Caco-2 (cell line): ENCODE measurements at places on chromosomes 3 and 15. TPM values are rescaled to one million over a fixed set of nuclear protein-coding genes. Genes with fewer than 3 reads are reported as not detected.

DNA sequence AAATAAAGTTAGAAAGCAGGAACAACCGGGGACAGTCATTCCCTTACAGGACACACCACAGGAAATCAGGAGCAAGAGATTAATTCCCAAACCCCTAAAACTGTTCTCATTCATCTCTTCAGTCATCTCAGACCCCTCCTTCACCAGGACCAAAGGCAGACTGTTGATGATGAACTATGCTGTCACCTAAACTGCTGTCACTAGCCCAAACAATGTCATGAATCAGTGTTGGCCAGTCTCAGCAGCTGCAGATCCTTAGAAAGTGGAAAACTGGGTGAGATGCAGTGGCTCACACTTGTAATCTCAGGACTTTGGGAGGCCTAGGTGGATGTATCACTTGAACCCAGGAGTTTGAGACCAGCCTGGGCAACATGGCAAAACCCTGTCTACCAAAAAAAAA is 909.6 kb downstream of the ROBO1 start:
- no peak overlapping the region for H3K27ac ChIP-seq
- DNase-seq = no peak
- H3K36me3 ChIP-seq = no peaks in the 10 kb centered on the region
- H3K4me3 ChIP-seq = no peak overlapping the region
- H3K27me3 ChIP-seq = no peaks in the 10 kb centered on the region
- H3K4me1 ChIP-seq = no peaks in the 10 kb centered on the region

- peaks cover 7% of the 10 kb centered on the region; the same call in 1 of the 2 replicates for H3K4me1 ChIP-seq
- no peaks in the 10 kb centered on the region for H3K36me3 ChIP-seq
- no peak overlapping the region for H3K27ac ChIP-seq
- no peaks in the 10 kb centered on the region for H3K27me3 ChIP-seq
- no peak for DNase-seq
- H3K4me3 ChIP-seq = no peak overlapping the region
Observed at GRCh38 chr3:16496008-16496407, 17.5 kb downstream of the RFTN1 start.

- peak overlapping the region; percentile 95 for H3K27ac ChIP-seq
- DNase-seq = peak; percentile 30
- H3K4me3 ChIP-seq = no peak overlapping the region
- H3K36me3 ChIP-seq = no peaks in the 10 kb centered on the region
- H3K27me3 ChIP-seq = no peaks in the 10 kb centered on the region
Observed at GRCh38 chr3:134332344-134332743, 41.9 kb downstream of the AMOTL2 start.

GRCh38 chr3:24496529-24497482 is 2.2 kb upstream of the THRB start:
- H3K4me1 ChIP-seq = peaks cover 10% of the 10 kb centered on the region
- peak overlapping the region; percentile 95 for H3K27ac ChIP-seq
- peak overlapping the region; percentile 88; the same call in 1 of the 2 replicates for H3K4me3 ChIP-seq
- DNase-seq = peak; percentile 87

GRCh38 chr3:119302697-119303551 is 8.7 kb downstream of the ARHGAP31 start:
- H3K4me1 ChIP-seq = peaks cover 8% of the 10 kb centered on the region
- H3K27me3 ChIP-seq = no peaks in the 10 kb centered on the region
- no peaks in the 10 kb centered on the region for H3K36me3 ChIP-seq
- no peak for DNase-seq

DNA sequence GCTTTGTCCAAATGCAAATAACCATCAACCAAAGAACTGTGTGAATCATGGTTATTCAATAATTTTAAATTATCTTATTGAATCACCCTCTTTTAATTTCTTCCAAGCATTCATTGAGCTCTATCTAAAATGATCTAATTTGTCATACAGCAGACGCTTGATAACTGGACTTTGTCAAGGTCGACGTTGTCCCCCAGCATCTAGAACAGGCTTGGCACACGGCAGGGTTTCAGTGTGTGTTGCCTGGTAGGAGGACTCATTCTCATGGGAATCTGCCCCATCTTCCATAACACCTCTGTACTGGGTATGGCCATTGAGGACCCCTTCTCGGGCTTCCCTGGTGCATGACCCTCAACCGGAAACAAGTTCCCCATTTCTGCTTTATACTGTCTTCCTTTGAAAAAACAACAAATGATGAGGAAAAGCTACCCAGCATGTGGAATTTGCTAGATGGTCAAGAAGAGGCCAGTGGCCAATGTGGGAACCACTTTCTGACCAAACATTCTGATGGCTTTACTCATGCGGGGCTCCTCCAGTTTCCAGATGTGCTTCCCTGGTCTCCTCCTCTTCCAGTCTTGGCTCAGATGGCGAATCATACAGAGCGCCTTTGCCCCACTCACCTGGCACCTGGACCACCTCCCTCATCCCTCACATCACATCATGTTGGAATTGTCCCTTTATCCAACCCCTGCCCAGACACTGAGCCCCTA is 41.7 kb upstream of the SEC22A start:
- H3K4me1 ChIP-seq = no peaks in the 10 kb centered on the region
- H3K36me3 ChIP-seq = no peaks in the 10 kb centered on the region; the same call in 1 of the 2 replicates
- H3K4me3 ChIP-seq = no peak overlapping the region

DNA sequence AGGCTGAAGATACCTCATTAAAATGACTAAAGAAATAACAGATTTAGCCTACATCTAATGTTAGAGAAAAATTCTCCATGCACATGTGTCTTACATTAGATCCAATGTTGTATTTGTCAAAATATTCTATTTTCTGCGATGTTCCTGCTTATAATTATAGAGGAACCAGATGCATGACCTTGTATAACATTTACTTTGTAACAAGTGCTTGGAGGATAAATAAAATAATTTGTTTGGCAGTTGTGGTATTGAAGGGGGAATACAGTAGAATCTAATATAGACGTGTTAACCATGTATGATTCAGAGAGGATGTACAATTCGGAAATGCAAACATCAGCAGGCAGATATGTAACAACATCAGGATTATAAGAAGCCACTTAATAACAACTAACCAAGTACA is 922.2 kb downstream of the TUSC7 start:
- H3K27ac ChIP-seq = no peak overlapping the region
- no peak overlapping the region for H3K4me3 ChIP-seq
- H3K36me3 ChIP-seq = no peaks in the 10 kb centered on the region
- DNase-seq = no peak

- peaks cover 11% of the 10 kb centered on the region for H3K4me1 ChIP-seq
- no peak overlapping the region for H3K4me3 ChIP-seq
- H3K27ac ChIP-seq = no peak overlapping the region
- DNase-seq = no peak
- no peaks in the 10 kb centered on the region for H3K27me3 ChIP-seq
- H3K36me3 ChIP-seq = no peaks in the 10 kb centered on the region
Observed at GRCh38 chr3:8581806-8582445, 62.7 kb downstream of the SSUH2 start.

The ZBED2 gene
- total RNA-seq = 0.14 and 0.20 TPM in 2 replicates

DNA sequence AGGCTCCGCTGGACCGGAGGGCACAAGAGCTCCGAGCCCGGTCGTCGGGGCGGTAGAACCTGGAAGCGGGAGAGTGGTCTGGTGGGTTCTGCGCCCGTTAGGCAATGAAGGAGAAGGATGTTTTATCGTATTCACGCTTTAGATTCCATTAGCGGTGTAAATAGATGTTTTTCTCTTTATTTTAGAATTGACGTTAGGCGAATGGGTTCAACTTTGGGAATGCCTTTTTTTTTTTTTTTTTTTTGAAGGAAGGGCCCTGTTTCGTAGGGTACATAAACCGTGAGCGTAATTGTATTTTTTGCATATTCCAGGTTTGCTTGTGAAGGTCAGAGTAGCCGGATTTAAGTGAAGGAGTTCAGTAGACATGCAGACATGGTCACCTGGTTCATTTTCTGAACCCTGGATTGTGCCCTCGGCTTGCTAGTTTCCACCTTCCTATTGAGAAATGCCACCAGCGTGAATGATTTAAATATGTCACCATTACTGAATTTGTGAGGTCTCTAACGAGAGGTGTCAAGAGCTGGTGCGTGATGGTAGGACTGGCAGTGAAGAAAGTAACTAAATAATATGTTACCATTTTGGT is 808 bp downstream of the RBM6 start:
- DNase-seq = no peak
- H3K36me3 ChIP-seq = no peaks in the 10 kb centered on the region

GRCh38 chr3:177089110-177089509 is 108.2 kb downstream of the TBL1XR1 start:
- no peaks in the 10 kb centered on the region for H3K36me3 ChIP-seq
- H3K27me3 ChIP-seq = no peaks in the 10 kb centered on the region
- H3K4me1 ChIP-seq = 0 out of 2 replicates have a peak, but pooled peaks cover 3% of the 10 kb centered on the region
- H3K27ac ChIP-seq = no peak overlapping the region
